Pulmonary artery endothelial cell (primary cell): ENCODE measurements at places on chromosomes 6 and 20. TPM values are rescaled to one million over a fixed set of nuclear protein-coding genes. Genes with fewer than 3 reads are reported as not detected.

BANF2 gene
- total RNA-seq: not detected in 2 replicates

MATN4 gene
- not detected in 2 replicates for total RNA-seq

DEFB132 gene
- not detected in 2 replicates for total RNA-seq

TMEM74B gene
- total RNA-seq: 0.07 TPM in 1 of 2 replicates, not detected in the other

ELMO2 gene
- 22.4 and 36.9 TPM in 2 replicates for total RNA-seq

HLA-DMB gene
- 0.07 TPM in 1 of 2 replicates, not detected in the other for total RNA-seq

FABP7 gene
- total RNA-seq: not detected in 2 replicates

SIRPA gene
- total RNA-seq: 14.5 and 25.3 TPM in 2 replicates

COL21A1 gene
- total RNA-seq: 0.13 and 1.4 TPM in 2 replicates

MTG2 gene
- total RNA-seq: 17.6 and 22.2 TPM in 2 replicates

FNDC1 gene
- not detected in 2 replicates for total RNA-seq

CPXM1 gene
- total RNA-seq: 0.26 and 0.74 TPM in 2 replicates

OR5V1 gene
- not detected in 2 replicates for total RNA-seq

CLIC5 gene
- 0.07 TPM in 1 of 2 replicates, not detected in the other for total RNA-seq

ZNF391 gene
- 0.20 and 0.71 TPM in 2 replicates for total RNA-seq

ASIP gene
- total RNA-seq: not detected in 2 replicates

LST1 gene
- total RNA-seq: 0.14 and 0.73 TPM in 2 replicates

ENPP5 gene
- total RNA-seq: not detected in 2 replicates
